ENCODE measurements at places on chromosomes 7 and 10. TPM values are rescaled to one million over a fixed set of nuclear protein-coding genes. Genes with fewer than 3 reads are reported as not detected.

DNA sequence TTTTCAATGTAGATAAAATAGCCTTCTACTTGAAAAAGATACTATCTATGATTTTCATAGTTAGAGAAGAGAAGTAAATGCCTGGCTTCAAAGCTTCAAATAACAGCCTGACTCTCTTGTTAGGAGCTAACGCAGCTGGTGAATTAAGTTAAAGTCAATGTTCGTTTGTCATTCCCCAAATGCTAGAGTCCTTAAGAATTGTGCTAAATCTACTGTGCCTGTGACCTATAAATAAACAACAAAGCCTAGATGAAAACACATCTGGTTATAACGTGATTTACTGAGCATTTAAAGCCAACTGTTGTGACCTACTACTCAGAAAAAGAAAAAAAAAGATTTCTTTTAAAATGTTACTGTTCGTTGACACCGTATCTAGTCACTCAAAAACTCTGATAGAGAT, 134.7 kb downstream of the POLR1F start:
- no peak for DNase-seq

- DNase-seq = no peak
Measured at GRCh38 chr7:3678314-3678810, 377.3 kb downstream of the SDK1 start.

DNA sequence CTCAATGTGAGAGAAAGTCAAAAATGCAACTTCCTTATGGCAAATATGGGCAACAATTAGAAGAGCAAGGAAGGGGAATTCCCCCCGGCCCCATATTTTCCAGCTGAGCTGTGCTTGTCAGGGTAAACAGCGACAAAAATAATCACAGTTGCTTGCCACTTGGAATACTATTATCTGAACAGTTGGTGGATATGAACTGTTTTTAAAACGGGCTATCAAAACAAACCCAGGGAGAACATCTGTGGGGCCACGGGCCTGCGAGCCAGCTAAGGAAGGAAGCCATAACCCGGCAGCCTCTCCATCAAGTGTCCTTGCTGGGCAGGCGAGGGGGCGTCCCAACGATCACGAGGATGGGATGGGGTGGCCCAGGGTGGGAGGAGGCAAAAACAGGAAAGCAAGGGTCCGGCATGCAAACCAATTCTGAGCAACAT, 228.4 kb downstream of the ARHGAP12 start:
- no peak for DNase-seq

The AZGP1 gene
- total RNA-seq = 0.27 TPM

Data from cerebellum (tissue), 4 donors.